ENCODE measurements at places on chromosomes 7 and 10.

GRCh38 chr10:22803261-22803885, 89.0 kb upstream of the PIP4K2A start:
- DNase-seq = no peak

- DNase-seq = no peak
Measured at GRCh38 chr7:32051128-32051527, 19.1 kb downstream of the PDE1C start.

- no peak for DNase-seq
Measured at GRCh38 chr10:72275351-72276012, 1.8 kb downstream of the DDIT4 start.

- DNase-seq = no peak
Measured at GRCh38 chr7:146119002-146119401, 2.4 kb downstream of the CNTNAP2 start.

- no peak for DNase-seq
Measured at GRCh38 chr10:77072836-77073662, 564.6 kb downstream of the KCNMA1 start.

DNA sequence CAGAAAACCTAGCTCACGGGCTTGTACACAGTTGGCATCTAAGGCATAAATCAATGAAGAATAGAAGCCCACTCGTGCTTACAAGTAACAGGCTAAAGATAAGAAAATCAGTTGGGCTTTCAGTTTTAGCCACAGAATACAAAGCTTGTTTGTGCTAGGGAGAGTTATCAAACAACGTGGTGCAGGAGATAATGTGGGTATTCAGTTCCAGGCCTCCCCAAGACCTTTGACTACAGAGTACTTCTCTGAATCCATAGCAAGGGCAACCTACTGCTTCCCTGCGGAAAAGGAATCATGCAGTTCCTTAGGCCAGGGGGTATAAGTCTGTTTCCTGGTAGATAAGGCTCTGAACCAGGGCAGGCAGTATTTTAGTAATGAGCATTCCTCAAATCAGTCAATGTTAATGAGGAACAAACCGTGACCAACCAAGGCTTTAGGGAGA, 219.5 kb upstream of the CSTF2T start:
- no peak for DNase-seq

GRCh38 chr7:115127399-115128021, 205.6 kb downstream of the MDFIC start:
- DNase-seq = no peak

- no peak for DNase-seq
Measured at GRCh38 chr7:112699725-112700513, 90.3 kb downstream of the TMEM168 start.

- DNase-seq = no peak
Measured at GRCh38 chr7:33529070-33529469, 376.3 kb upstream of the BMPER start.

GRCh38 chr7:16509829-16510228, 16.8 kb upstream of the LRRC72 start:
- no peak for DNase-seq

- DNase-seq = no peak
Measured at GRCh38 chr7:155280446-155281397, 17.0 kb upstream of the INSIG1 start.

- no peak for DNase-seq
Measured at GRCh38 chr7:30143748-30144251, 9.0 kb downstream of the MTURN start.

- DNase-seq = no peak
Measured at GRCh38 chr10:27620430-27621397, 116.6 kb downstream of the RAB18 start.

GRCh38 chr10:55852900-55853299, 508.2 kb downstream of the ZWINT start:
- DNase-seq = no peak

Data from naive B cell (primary cell).